ENCODE measurements at places on chromosomes 4 and X.

DNA sequence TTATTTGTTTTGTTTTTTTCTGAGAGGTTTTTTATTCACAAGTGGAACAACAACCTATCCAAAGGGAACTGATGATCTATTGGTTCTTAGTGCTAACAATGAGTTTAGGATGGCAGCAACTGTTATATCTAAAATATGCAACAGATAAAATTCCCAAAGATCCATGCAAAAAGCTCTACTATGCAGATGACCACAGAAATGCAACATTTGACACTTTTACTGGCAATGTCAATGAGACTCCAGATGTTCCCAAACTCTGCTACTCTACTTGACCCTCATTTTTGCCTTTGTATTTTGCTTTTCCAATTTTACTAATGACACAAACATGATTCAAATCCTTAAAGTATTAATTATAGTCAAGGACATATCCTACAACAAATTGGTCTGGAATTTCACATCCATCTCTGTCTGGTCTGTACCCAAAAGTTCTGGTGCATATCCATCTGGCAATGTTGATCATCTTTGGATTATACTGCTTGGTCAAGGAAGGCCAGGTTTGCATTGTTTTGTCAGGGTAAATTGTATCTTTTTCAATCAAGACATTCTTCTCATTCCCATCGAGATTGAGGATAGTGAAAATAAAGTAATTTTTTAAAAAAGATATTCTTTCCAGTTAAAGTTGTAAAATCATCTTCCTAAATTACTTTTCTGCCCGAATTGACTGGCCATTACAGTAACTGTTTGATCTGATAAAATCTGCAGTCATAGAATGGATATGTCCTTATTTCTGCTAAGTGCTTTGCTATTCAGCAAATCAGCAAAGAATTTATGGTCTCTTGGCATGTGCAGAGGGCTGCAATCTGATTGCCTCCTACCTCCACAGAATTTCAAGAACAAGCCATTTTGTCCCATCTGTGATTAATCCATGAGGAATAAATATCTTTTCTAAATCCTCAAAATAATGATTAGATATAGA lies 73.6 kb downstream of the FGFBP1 start:
- no peak for DNase-seq

DNA sequence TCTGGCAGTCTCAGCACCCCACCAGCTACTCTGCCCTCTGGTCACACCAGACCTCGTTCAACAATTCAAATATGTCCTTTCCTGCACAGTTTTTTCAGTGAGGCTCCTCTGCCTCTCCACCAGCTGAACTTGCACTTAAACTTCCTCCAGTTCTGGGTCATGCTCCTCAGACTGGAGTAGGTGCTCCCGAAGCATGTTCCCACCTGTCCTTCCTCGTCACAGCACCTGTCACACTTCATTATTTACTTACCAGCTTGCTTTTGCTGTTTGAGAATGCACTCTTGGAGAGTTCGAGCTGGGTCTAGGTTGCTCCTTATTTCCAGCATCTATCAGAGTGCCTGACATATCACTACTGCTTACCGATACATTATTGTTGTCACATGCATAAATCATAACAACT lies 144.8 kb upstream of the TTC29 start:
- no peak for DNase-seq

- no peak for DNase-seq
Measured at GRCh38 chr4:2304321-2304876, 42.5 kb upstream of the MXD4 start.

- DNase-seq: no peak
Measured at GRCh38 chr4:123488916-123489315, 92.3 kb downstream of the SPRY1 start.

DNA sequence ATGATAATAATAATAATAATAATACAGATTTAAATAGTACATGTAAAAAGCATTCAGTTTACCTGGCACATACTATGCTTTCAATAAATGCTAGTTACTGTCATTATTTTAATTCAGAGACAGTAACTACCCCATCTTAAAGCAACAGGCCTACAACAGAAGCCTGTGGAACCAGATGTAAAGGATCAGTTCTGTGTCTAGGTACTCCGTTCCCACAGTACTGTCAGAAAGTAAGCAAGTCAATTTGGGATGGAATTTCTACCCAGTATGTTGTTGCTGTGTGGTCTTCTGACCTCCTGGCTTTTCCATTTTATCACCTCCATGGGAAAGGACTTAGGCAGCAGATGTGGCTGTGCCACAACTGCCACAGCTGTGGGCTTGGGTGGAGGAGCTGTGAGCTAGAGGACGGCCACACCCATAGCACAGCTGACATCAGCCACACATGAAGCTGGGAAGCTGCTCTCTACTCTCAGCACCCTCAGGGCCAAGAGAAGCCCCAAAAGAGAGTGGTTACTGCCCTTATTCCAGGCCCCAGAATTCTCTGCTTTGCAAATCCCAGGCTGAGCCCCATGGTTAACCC lies 102.8 kb downstream of the CBR4 start:
- DNase-seq: no peak

All from hippocampal formation (tissue), 2 donors.